ENCODE measurements at places on chromosomes 12 and 14. TPM values are rescaled to one million over a fixed set of nuclear protein-coding genes. Genes with fewer than 3 reads are reported as not detected.

The CEP83 gene
- total RNA-seq = 3.5 TPM

The GPD1 gene
- total RNA-seq = 1.3 TPM

The GLS2 gene
- not detected for total RNA-seq

The PLXNC1 gene
- 9.8 TPM for total RNA-seq

The ANG gene
- 12.8 TPM for total RNA-seq

The SINHCAF gene
- 16.7 TPM for total RNA-seq

The LALBA gene
- not detected for total RNA-seq

The IFNG-AS1 gene
- total RNA-seq = not detected

The RASAL1 gene
- total RNA-seq = not detected

The HAL gene
- not detected for total RNA-seq

The DAZAP2 gene
- 155 TPM for total RNA-seq

The SOCS4 gene
- total RNA-seq = 8.5 TPM

The ITGA7 gene
- total RNA-seq = 15.5 TPM

The TMEM233 gene
- not detected for total RNA-seq

The KRT79 gene
- total RNA-seq = not detected

The REM2 gene
- total RNA-seq = not detected

The KRT72 gene
- not detected for total RNA-seq

The RNASE4 gene
- 56.5 TPM for total RNA-seq

The MAP1LC3B2 gene
- 1.8 TPM for total RNA-seq

The GARIN6 gene
- total RNA-seq = not detected

The TBX5 gene
- total RNA-seq = 2.1 TPM

The TAMALIN gene
- total RNA-seq = 17.9 TPM

The PLBD1 gene
- 4.2 TPM for total RNA-seq

The TSPAN19 gene
- total RNA-seq = not detected

All from pericardium fibroblast (primary cell).